ENCODE measurements at places on chromosomes 11 and 22. TPM values are rescaled to one million over a fixed set of nuclear protein-coding genes. Genes with fewer than 3 reads are reported as not detected.

DNA sequence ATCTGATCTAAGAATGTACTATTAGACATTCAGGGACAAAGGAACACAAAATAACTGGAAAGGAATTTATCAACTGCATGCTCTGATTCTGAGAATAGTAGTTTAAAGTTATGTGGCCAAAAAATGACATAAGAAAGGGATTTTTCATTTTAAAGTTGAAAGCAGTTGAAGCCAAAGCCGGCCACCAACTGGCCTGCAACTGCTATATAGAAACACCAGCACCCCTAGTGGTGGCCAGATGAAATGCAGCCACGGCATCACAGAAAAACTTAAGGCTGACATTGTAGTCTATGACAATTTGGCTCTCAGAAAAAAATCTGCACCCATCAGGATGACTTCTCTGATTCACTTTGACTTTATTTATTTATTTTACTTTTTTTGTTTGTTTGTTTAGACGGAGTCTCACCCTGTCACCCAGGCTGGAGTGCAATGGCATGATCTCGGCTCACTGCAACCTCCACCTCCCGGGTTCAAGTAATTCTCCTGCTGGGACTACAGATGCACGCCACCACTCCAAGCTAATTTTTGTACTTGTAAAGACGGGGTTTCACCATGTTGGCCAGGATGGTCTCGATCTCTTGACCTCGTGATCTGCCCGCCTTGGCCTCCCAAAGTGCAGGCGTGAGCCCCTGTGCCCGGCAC is 59.2 kb downstream of the SLC35F2 start:
- DNase-seq: peak; percentile 72

- no peak for DNase-seq
Observed at GRCh38 chr11:18191376-18191775, 18.7 kb downstream of the MRGPRX4 start.

- DNase-seq: no peak
Observed at GRCh38 chr11:96063053-96063452, 139.1 kb upstream of the MTMR2 start.

The SEPTIN5 gene
- 172 TPM for total RNA-seq

DNA sequence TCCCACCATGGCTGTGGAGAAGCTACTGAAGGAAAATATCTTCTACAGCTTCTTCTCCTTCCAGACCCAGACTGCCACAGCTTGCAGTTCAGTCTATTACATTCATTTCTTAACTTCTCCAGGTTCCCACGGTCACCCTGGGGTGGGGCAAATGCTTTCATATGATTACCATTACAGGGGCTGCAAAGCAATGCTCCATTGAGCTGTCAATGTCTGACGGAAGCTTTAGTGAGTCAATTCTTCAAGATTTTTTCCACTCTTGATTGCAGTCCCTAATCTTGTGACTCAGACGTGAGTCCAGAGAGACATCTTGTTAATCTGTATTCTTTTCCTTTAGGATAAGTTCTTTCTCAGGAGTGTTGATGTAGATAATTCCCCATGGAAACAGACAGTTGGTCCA is 233.4 kb upstream of the DDI1 start:
- peak; percentile 10 for DNase-seq

- DNase-seq: peak; percentile 50
Observed at GRCh38 chr11:68050371-68050841, 11.6 kb downstream of the TCIRG1 start.

The MAPK11 gene
- total RNA-seq: 7.9 TPM

The DEPDC7 gene
- 1.1 TPM for total RNA-seq

The SLC35C1 gene
- 11.4 TPM for total RNA-seq

DNA sequence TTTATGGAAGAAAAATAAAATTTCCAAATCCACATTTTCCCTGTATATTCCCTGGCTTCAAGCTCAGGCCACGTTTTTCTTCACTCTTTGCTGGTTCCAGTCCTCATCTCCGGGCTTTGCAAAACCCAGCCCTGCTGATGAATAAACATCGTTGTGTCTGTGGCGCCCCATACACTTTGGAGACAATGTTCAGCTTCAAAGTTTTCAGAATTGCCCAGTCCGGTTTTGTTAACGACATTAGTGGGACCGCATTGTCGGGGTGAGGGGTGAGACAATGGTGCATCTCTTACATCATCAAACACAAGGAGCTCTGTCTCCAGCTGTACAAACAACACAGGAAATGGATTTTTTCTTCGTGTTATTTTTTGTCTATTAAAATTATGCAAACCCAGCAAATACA is 53.4 kb upstream of the HTATIP2 start:
- no peak for DNase-seq

Data from right cardiac atrium (tissue), 5 donors.